ENCODE measurements at places on chromosomes 12 and 14.

- no peak for DNase-seq
These were observed 23.8 kb upstream of the ELK3 start for GRCh38 chr12:96170328-96170727.

DNA sequence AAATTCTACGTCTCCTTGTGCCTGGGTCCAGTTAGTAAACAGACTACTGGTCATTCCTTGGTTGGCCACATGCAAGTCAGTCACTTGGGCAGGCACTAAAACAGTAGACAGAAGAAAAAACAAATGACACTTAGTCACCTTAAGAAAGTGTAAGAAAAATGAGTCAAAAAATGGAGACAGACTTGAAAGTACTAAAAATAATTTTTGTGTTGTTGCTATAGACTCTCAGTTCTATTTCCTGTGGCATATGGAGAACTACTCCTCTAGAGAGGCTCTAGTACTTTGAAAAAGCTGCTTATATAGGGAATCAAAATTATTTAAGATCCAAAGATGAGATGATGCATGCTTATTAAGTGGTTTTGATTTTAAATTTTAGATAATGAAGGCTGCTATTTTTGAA is 56.0 kb downstream of the PTPRB start:
- DNase-seq = no peak

- no peak for DNase-seq
These were observed 4.9 kb upstream of the NEMF start for GRCh38 chr14:49857427-49858003.

- no peak for DNase-seq
These were observed 2.4 kb upstream of the CRIP1 start for GRCh38 chr14:105484069-105484996.

- no peak for DNase-seq
These were observed 405.4 kb upstream of the MIS18BP1 start for GRCh38 chr14:45658226-45658916.

GRCh38 chr12:24349051-24349799 is 399.8 kb upstream of the SOX5 start:
- DNase-seq = no peak

- no peak for DNase-seq
These were observed 116.6 kb downstream of the CALM1 start for GRCh38 chr14:90513161-90514014.

- no peak for DNase-seq
These were observed 15.9 kb downstream of the GOLGA3 start for GRCh38 chr12:132812631-132813305.

GRCh38 chr12:47717443-47718193 is 7.7 kb downstream of the ENDOU start:
- DNase-seq = no peak

DNA sequence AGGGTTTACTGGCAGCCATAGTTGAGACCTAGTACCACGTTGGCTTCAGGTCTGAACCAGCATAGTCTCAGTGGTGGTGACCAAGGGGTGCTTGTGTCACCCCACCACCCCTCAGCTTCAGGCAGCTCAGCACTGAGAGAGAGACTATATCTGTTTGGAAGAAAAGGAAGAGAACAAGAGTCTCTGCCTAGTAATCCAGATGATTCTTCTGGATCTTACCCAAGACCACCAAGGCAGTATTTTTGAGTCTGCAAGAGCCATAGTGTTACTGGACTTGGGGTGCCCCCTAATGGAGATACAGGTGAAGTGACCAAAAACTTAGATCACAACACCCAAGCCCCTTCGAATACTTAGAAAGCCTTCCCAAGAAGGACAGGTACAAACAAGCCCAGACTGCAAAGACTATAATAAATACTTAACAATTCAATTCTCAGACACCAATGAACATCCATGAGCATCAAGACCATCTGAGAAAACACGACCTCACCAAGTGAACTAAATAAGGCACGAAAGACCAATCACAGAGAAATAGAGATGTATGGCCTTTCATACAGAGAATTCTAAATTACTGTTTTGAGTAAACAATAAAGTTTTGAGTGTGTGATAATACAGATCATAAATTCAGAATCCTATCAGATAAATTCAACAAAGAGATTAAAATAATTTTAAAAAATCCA is 107.0 kb downstream of the HELB start:
- DNase-seq = peak; percentile 36

Measured in skeletal muscle cell (primary cell).